ENCODE measurements at places on chromosomes 7 and 10.

DNA sequence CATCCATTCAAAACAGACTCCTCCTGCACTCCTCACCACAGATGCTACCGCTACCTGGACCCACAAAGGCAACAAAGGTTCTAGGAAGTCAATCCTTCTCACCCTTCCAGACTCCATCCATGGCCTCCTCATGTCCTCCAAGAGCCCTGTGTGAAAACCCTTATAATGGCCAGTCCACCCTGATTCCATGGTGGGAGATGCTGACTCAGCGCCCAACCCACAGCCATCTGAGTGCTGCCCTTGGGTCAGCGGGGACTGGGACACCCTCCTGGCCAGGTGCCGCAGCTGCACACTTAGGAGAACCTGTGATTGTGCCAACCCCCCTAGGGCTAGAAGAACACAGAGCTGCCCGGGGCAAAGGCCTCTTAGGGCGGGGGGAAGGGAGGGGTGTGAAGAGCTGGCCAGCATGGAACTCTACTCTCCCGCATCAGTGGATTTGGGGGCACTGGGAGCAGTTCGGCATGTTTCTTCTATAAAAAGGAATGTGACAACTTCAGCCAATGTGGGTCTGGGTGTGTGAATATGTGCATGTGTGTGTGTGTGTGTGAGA lies 25.4 kb downstream of the TMEM273 start:
- no peak for DNase-seq

GRCh38 chr10:103058034-103058433 lies 135.0 kb downstream of the NT5C2 start:
- DNase-seq = no peak

- no peak for DNase-seq
Measured at GRCh38 chr10:120507175-120507574, 50.1 kb downstream of the PLPP4 start.

DNA sequence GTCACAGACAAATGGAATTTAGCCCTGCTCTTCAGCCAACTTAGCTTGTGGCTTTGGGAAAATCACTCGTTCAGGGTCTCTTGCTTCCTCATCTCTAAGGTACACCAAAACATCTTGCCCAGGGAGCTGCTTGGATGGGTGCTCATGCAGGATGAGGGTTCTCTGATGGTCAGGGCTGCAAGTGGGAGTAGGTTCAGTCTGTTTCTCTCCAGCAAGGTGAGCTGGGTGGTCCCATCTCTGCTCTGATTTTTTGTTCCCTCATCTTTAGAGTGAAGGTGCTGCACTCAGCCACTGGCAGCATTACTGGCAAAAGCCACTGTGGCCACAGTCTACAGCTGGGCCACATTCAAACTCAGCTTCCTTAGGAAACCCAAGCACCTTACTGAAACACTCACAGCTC lies 149.9 kb upstream of the GPR26 start:
- DNase-seq = no peak

DNA sequence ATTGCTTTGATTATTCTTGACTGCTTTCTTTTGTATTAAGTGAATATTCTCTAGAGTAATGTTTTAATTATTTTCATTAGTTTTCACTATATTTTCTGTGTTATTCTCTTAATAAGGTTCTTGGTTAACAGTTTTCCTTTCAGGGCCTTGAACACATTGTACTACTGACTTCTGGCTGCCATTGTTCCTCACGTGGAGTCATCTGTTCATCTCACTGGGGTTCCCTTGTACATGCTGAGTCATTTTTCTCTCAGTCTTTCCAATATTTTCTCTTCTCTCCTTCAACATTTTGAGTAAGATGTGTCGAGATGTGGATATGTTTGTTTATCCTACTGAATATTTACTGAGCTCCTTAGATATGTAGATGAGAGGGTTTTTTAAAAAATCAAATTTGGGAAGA lies 400.7 kb downstream of the TCERG1L start:
- DNase-seq = no peak

DNA sequence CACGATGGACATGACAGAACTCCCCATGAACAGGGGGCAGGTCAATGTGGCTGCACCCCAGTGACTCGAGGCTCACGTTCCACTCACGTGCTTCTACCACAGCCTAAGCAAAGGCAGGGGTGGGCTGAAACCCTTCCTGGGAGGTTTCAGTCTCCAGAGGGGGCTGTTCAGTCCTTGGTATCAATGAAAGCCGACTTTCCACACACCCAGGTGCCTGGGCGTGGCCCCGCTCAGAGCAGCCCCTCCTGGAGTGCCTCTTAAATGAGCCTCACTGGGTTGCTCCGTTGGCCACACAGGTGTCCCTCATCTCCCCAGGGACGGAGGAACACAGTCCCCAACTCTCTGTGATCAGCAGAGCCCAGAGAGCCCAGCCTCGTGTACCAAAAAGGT lies 90.5 kb upstream of the PDGFA start:
- no peak for DNase-seq

GRCh38 chr7:68147614-68148238 lies 1151.1 kb downstream of the TYW1 start:
- no peak for DNase-seq

DNA sequence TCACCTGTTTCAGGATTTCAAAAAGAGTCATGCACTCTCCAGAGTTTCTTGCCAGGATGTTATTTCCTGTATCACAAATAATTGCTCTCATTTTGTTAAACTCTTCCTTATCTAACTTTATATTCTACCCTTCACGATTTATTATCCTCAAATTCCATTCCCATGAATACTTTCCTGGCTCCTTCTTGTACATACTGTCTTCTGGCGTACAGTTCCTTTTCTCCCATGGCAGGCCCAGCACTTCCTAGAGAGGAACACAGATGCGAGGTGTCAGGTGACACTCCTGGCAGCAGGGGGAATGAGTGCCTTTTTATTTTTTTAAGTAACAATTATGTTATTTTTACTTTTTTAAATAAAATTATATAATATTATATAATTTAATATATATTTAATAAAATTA lies 411.9 kb downstream of the TFEC start:
- no peak for DNase-seq

GRCh38 chr7:73730485-73730884 lies 8.1 kb downstream of the ABHD11 start:
- DNase-seq = no peak

- no peak for DNase-seq
Measured at GRCh38 chr10:119478811-119479341, 63.6 kb downstream of the RGS10 start.

DNA sequence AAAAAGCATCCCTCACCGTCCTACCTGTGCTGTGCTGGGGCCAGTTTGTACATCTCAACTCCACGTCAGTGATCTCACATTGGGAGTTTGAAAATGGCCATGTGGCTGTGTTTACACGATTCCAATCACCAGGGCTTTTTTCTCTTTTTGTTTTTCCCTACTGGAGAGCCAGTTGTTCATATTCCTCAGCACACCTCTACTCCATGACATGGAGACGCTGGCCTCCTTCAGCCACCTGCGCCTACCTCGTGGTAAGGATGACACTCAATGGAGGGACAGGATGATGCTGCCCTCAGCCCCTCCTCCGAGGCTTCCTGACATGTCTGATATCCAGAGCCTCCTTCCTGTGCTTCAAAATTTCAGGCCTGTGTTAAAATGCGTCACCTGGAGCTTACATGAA lies 10.3 kb downstream of the CLRN3 start:
- no peak for DNase-seq

GRCh38 chr10:22697800-22698199 lies 16.6 kb downstream of the PIP4K2A start:
- no peak for DNase-seq

- peak; percentile 27 for DNase-seq
Measured at GRCh38 chr10:84706875-84707274, 378.5 kb downstream of the CCSER2 start.

GRCh38 chr10:96532523-96532922 lies 18.8 kb upstream of the TLL2 start:
- DNase-seq = no peak

- no peak for DNase-seq
Measured at GRCh38 chr10:77936697-77937567, 10.4 kb upstream of the DLG5 start.

- no peak for DNase-seq
Measured at GRCh38 chr7:20798694-20799121, 12.0 kb upstream of the SP8 start.

- no peak for DNase-seq
Measured at GRCh38 chr10:44818041-44818649, 93.0 kb upstream of the TMEM72 start.

DNA sequence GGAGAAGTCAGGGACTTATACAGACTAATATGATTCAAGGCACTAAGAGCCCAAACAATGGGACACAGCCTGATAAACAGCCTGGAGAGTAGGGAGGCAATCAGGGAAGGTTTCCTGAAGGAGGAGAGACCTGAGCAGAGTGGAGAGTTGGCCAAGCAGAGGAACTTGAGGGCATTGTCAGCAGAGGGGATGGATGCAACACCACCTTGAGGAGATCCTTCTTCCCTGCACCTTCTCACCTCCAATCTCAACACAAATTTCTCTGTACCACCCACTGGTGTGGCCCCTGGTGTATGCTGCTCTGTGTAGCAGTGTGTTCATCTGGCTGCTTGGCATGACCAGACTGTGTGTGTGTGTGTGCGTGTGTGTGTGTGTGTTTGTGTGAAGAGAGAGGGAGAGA lies 146.2 kb downstream of the WDR11 start:
- no peak for DNase-seq

DNA sequence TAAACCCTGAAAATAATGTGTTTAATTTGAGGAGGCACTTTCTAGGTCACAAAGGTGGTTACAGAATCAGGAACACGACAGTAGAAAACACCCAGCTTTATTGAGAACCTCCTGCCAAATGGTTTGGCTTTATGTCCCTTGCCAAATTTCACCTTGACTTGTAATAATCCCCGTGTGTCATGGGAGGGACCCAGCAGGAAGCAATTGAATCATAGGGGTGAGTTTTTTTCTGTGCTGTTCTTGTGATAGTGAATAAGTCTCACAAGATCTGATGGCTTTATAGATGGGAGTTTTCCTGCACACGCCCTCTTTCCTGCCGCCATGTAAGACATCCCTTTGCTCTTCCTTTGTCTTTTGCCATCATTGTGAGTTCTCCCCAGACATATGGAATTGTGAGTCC lies 193.8 kb upstream of the KLF6 start:
- no peak for DNase-seq

DNA sequence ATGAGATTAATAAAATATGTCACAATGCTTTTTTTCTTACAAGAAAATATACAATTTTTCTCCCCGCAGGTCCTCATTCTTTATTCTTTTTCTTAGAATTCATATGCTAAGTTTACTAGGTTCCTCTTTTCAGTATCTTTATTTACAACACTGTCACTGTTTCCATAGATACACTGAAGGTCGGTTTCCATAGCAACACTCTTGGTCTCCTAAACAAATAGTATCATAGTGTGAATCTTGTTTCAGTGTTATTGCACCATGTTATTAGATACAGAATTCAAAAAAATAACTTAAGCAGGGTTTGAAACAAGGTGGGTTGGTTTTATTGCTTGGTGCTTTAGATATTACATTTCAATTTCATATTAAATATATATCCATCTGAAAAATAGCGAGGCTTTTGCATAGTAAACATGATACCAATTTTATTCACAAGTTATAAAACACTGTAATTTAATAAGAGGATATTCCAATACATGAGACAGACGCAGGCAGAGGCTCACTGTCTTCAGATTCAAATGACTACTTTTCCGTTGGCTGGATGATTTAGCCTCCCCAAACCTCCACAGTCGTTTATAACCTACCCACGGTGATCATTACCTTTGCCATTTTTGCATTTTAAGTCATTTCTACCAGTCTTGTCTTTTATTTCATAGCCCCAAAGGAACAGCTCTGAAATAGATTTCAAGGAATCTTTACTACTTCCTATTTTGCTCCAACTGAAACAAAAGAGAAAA lies 88.9 kb upstream of the KLF6 start:
- peak; percentile 44 for DNase-seq

DNA sequence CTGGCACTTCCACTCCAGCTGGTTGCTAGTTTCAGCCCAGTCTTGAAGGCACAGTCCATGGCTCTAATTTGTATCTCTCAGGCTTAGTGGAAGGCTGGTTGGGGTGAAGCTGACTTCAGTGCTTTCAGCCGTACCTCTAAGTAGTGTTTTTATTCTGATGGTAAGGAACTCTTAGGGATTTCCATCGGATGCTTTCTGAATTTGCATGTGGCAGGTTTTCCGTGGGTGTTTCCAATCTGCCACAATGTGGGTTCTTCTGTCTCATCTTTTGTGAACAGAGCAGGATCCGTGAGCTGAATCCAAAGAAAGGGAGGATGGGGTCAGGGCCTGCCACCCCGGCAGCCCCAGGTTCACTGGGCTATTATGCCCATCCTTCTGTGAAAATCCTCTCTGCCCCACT lies 607.9 kb upstream of the MKI67 start:
- DNase-seq = no peak

DNA sequence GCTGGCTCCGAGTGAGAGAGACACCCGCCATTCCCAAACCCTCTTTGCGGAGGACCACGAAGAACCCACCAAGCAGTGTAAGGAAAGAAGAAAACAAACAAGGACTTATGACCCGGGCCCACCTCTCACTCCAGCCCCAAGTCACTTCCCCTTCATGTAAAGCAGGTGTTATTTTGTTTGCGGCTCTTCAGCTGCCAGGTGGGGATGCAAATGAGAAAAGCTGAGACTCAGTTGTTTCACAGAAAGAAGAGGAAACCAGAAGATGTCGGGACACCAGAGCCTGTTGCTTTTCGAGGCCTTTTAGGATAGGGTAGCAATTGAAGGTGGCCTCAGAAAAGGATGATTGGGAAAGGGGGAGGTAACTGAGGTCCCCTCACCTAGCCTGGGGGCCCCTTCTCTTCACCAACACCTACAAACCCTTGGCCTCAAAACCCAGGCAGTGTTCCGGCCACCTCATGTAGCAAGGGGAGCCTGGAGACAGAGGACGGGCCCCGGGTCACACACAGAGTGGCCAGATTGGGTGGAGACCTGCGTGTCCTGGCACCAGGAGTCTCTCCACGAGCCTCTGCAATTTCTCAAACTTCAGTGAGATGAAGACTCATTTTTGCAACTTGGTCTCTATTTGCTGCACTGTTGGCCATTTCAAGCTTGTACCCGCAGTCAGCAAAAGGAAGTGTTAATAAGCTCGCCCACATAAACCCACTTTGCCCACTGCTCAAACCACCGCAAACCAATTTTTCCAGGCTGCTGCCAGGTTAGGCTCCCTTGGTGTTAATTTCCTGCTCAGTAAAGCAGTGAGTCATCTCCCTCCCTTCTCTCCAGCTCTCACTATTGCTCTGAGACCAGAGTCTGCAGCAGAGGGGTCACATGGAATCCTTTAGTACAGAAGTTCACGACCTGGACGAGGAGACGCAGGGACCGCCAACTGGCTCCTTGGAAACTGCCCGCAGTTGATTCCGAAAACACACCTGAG lies 45.5 kb downstream of the AOC1 start:
- DNase-seq = no peak

- DNase-seq = no peak
Measured at GRCh38 chr10:72883861-72884260, 9.7 kb upstream of the OIT3 start.
